T-helper 17 cell (primary cell): ENCODE measurements at places on chromosomes 6 and 20.
A peak's percentile ranks its signal among the peaks of the same experiment; 100 is the strongest.

GRCh38 chr6:14035071-14035847 lies 82.3 kb upstream of the CD83 start:
- H3K4me3 ChIP-seq = no peak overlapping the region
- H3K27ac ChIP-seq = no peak overlapping the region
- peaks cover 3% of the 10 kb centered on the region for H3K36me3 ChIP-seq
- no peaks in the 10 kb centered on the region for H3K4me1 ChIP-seq

- peaks cover 6% of the 10 kb centered on the region for H3K4me1 ChIP-seq
- H3K27me3 ChIP-seq = peaks cover 63% of the 10 kb centered on the region
- DNase-seq = no peak
- no peak overlapping the region for H3K4me3 ChIP-seq
- no peak overlapping the region for H3K27ac ChIP-seq
- peaks cover 6% of the 10 kb centered on the region for H3K36me3 ChIP-seq
Measured at GRCh38 chr6:41675176-41675775, 37.0 kb downstream of the MDFI start.

DNA sequence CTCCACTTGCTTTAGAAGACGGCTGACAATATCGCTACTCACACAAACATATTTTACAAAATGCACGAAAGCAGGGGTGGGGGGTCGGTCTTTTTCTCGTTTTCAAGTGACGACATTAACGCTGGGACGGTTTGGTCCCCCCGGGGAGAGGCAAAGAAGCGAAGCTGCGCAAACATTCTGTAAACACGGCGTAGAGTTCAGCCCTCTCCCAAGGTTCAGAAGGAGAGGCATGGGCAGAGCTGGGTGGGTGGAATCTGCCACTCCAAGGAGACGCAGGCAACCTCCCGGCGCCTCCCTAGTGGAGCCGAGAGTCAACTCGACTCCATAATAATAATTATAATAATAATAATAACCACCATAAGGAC lies 2.4 kb downstream of the NKX2-2 start:
- H3K27me3 ChIP-seq = peaks cover 61% of the 10 kb centered on the region
- no peak for DNase-seq
- no peaks in the 10 kb centered on the region for H3K36me3 ChIP-seq
- no peak overlapping the region for H3K27ac ChIP-seq
- peaks cover 28% of the 10 kb centered on the region for H3K4me1 ChIP-seq

GRCh38 chr6:39847221-39847620 lies 55.0 kb downstream of the DAAM2 start:
- H3K27ac ChIP-seq = no peak overlapping the region
- no peak for DNase-seq
- H3K36me3 ChIP-seq = no peaks in the 10 kb centered on the region
- H3K27me3 ChIP-seq = peaks cover 17% of the 10 kb centered on the region
- H3K4me3 ChIP-seq = no peak overlapping the region
- H3K4me1 ChIP-seq = no peaks in the 10 kb centered on the region

GRCh38 chr20:37194621-37195417 lies 15.5 kb upstream of the MROH8 start:
- peak overlapping the region; percentile 73 for H3K27ac ChIP-seq
- H3K4me1 ChIP-seq = peaks cover 55% of the 10 kb centered on the region
- H3K36me3 ChIP-seq = peaks cover 3% of the 10 kb centered on the region
- H3K27me3 ChIP-seq = no peaks in the 10 kb centered on the region
- no peak for DNase-seq

GRCh38 chr6:138999949-139000725 lies 12.1 kb upstream of the REPS1 start:
- H3K27me3 ChIP-seq = peaks cover 3% of the 10 kb centered on the region
- no peak overlapping the region for H3K4me3 ChIP-seq
- no peak for DNase-seq
- peaks cover 4% of the 10 kb centered on the region for H3K36me3 ChIP-seq

DNA sequence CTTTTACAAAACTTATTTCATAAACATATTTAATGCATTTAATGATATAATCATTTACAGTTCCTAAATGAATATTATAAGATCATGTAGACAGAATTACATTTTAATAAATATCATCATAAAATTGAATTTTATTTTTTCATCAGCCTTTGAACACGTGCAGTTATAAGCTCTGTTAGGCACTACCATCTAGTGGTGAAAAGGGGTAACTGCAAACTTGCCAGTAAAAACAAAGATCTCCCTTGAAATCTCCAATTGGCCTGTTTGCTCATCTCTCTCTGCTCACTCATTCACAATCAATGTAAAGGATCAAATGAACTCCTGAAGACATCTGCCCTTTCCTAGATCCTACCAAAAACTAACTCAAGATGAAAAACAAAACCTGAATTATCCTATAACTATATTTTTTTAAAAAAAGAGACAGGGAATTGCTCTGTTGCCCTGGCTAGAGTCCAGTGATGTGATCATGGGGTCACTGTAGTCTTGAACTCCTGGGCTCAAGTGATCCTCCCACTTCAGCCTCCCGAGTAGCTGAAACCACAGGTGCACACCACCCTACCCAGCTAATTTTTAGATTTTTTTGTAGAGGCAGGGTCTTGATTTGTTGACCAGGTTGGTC lies 31.7 kb downstream of the SAMHD1 start:
- H3K4me3 ChIP-seq = peak overlapping the region; percentile 41
- peaks cover 2% of the 10 kb centered on the region for H3K36me3 ChIP-seq
- peaks cover 8% of the 10 kb centered on the region for H3K4me1 ChIP-seq
- no peaks in the 10 kb centered on the region for H3K27me3 ChIP-seq
- H3K27ac ChIP-seq = no peak overlapping the region
- DNase-seq = no peak

DNA sequence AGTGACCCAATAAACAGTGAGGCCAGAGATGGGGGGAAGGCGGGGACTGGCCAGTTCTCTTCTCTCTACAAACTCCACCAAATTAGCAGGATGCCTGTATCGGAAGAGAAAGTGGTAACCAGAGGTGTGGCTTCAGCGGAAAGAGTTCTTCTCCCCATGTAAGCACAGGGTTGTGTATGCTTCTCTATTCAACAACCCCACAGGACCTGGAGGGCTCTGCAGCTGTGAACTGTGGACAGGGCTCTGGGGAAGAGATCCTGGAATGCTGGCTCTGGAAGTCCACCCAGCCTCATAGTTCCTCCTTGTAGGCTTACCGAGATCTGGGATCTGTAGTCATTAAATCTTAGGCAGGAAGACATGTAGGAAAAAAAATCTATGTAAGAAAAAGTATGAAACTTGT lies 186.2 kb downstream of the FOXC1 start:
- H3K27ac ChIP-seq = no peak overlapping the region
- no peak for DNase-seq
- H3K4me3 ChIP-seq = no peak overlapping the region
- H3K27me3 ChIP-seq = no peaks in the 10 kb centered on the region

- peak overlapping the region; percentile 94 for H3K4me3 ChIP-seq
- H3K27ac ChIP-seq = peak overlapping the region; percentile 98
- peaks cover 10% of the 10 kb centered on the region for H3K27me3 ChIP-seq
- no peaks in the 10 kb centered on the region for H3K36me3 ChIP-seq
Measured at GRCh38 chr6:52994031-52994838, 849 bp downstream of the GSTA4 start.

- peaks cover 7% of the 10 kb centered on the region for H3K36me3 ChIP-seq
- H3K4me3 ChIP-seq = peak overlapping the region; percentile 63
- H3K4me1 ChIP-seq = peaks cover 61% of the 10 kb centered on the region
- no peaks in the 10 kb centered on the region for H3K27me3 ChIP-seq
Measured at GRCh38 chr20:45052698-45053429, 48.1 kb downstream of the KCNS1 start.

DNA sequence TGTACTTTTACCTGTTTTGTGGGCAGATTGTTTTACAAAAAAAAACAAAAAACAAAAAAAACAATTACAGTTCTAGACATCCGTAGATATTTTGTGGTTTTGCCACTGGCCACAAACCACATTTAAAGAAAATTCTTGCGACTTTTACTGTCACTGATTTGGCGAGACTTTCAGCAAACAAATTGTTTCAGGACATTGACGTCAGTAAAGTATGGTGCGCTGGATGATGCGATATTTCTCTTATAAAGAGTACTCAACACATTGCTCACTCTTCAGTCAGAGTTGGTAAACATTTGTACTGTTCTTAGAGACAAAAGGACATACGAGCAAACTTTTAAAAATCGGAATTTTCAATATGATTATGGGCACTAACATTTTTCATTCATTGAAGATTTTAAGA lies 229.8 kb downstream of the HAO1 start:
- H3K27me3 ChIP-seq = no peaks in the 10 kb centered on the region
- no peak overlapping the region for H3K4me3 ChIP-seq
- DNase-seq = no peak
- H3K27ac ChIP-seq = no peak overlapping the region
- H3K36me3 ChIP-seq = no peaks in the 10 kb centered on the region

- H3K4me3 ChIP-seq = no peak overlapping the region
- DNase-seq = no peak
- H3K27ac ChIP-seq = peak overlapping the region; percentile 21
- H3K4me1 ChIP-seq = peaks cover 23% of the 10 kb centered on the region
- no peaks in the 10 kb centered on the region for H3K27me3 ChIP-seq
Measured at GRCh38 chr6:113634352-113635163, 222.6 kb upstream of the MARCKS start.

DNA sequence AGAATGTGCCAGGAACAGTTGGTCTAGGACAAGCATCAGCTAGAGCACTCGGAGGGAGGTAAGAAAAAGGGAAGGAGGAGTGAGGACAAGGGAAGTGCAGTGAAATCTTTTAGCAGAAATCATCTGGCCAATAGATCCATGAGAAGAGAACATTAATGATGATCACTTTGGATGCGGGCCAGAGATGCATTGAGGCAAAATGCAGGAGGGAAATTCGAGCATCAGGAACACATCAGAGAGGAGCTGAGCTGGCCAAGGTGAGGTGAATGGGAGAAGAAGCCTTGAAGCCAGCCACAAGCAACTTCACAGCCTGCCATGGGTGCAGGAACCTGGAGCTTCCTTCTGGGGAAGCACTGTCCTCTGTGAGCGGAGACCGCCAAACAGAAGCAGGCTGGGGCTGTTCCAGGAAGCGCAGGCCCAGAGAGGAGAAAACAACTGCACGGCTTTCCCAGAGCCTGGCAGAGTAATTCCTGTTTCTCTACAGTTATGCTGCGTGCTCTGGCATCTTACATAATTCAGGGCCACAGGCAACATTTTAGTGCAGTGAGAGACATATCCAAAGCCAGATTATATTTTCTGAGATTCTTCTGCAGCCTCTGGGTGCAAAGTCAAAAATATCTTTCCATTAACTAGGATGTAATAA lies 143.8 kb downstream of the F13A1 start:
- H3K27ac ChIP-seq = no peak overlapping the region
- peaks cover 32% of the 10 kb centered on the region for H3K27me3 ChIP-seq
- no peak for DNase-seq
- no peaks in the 10 kb centered on the region for H3K36me3 ChIP-seq
- H3K4me3 ChIP-seq = no peak overlapping the region

- no peaks in the 10 kb centered on the region for H3K4me1 ChIP-seq
- H3K4me3 ChIP-seq = no peak overlapping the region
- H3K27me3 ChIP-seq = no peaks in the 10 kb centered on the region
- no peak for DNase-seq
Measured at GRCh38 chr6:101545191-101545590, 151.7 kb downstream of the GRIK2 start.

GRCh38 chr6:26157251-26158075 lies 70.2 kb downstream of the HFE start:
- DNase-seq = peak; percentile 68
- H3K4me3 ChIP-seq = peak overlapping the region; percentile 94
- peaks cover 5% of the 10 kb centered on the region for H3K36me3 ChIP-seq
